Activated naive CD8-positive, alpha-beta T cell treated with anti-CD3 and anti-CD28 coated beads for 36 hours (primary cell): ENCODE measurements at places on chromosomes 3 and 15.

GRCh38 chr3:44913868-44914468, 39.6 kb downstream of the TGM4 start:
- H3K4me3 ChIP-seq: no peak overlapping the region
- peaks cover 14% of the 10 kb centered on the region for H3K27me3 ChIP-seq
- no peaks in the 10 kb centered on the region for H3K4me1 ChIP-seq
- H3K36me3 ChIP-seq: no peaks in the 10 kb centered on the region
- DNase-seq: peak; percentile 57

DNA sequence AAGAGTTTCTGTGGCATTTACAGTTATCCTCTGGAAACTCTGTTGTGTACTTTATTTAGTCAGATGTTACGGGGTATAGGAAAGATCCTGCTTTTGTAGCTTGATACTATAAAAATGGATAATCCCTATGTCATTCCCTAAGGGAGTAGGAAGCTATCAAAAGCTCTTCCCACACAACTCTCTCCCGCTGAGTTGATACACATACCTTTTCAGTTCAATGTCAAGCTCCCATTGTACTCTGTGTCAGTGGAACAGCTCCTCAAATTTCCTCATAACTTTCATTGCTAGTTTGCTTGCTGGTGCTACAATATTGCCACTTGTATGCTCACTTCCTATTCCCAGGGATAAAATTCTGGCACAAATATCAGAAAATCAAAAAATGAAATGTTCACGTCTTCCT, 893.3 kb upstream of the GBE1 start:
- H3K27me3 ChIP-seq: no peaks in the 10 kb centered on the region
- H3K36me3 ChIP-seq: no peaks in the 10 kb centered on the region
- H3K4me3 ChIP-seq: no peak overlapping the region

DNA sequence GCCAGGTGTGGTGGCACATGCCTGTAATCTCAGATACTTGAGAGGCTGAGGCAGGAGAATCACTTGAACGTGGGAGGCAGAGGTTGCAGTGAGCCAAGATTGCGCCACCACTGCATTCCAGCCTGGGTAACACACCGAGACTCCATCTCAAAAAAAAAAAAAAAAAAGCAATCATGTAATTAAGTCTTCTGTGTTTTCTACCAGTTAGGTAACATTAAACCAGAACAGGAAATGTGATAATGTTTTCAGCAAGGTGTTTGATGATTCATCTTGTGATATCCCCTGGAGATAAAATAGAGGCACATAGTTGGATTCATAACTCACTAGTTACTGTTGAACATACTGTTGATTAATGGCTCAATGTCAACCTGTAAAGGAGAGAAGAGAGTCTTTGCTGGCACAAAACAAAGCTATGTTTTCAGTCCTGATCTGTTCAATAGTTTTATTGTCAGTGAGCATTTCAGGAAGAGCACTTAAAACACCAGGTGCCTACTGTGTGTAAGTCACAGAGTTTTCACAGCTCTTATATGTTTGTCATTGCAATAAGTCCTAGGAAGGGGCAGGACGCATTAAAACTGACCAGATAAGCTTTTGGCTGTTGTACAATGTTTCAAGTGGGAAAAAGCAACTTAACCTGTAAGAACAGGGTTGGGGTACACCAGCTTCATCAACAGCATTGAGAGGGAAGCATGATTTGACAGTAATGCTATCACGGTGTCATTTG, 19.5 kb downstream of the DNAJB11 start:
- H3K4me3 ChIP-seq: peak overlapping the region; percentile 7
- H3K27ac ChIP-seq: no peak overlapping the region
- H3K4me1 ChIP-seq: peaks cover 18% of the 10 kb centered on the region
- peaks cover 4% of the 10 kb centered on the region for H3K36me3 ChIP-seq
- H3K27me3 ChIP-seq: no peaks in the 10 kb centered on the region
- DNase-seq: no peak

GRCh38 chr3:127821394-127821793, 921 bp downstream of the MGLL start:
- peaks cover 66% of the 10 kb centered on the region for H3K27me3 ChIP-seq
- no peak overlapping the region for H3K27ac ChIP-seq
- no peak overlapping the region for H3K4me3 ChIP-seq
- DNase-seq: no peak
- H3K4me1 ChIP-seq: peaks cover 5% of the 10 kb centered on the region

DNA sequence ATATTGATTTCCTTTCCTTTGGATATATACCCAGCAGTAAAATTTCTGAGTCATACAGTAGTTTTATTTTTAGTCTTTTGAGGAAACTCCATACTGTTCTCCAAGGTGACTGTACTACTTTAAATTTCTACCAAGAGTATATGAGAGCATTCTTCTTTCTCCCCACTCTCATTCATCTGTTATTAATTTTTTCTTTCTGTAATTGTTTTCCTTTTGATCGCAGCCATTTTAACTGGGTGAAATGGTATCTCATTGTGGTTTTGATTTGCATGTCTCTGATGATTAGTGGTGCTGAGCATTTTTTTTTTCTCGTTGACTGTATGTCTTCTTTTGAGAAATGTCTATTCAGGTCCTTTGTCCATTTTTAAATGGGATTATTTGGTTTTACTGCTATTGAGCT, 18.3 kb upstream of the VGLL3 start:
- no peaks in the 10 kb centered on the region for H3K27me3 ChIP-seq
- no peaks in the 10 kb centered on the region for H3K36me3 ChIP-seq
- no peak overlapping the region for H3K4me3 ChIP-seq
- no peak for DNase-seq

DNA sequence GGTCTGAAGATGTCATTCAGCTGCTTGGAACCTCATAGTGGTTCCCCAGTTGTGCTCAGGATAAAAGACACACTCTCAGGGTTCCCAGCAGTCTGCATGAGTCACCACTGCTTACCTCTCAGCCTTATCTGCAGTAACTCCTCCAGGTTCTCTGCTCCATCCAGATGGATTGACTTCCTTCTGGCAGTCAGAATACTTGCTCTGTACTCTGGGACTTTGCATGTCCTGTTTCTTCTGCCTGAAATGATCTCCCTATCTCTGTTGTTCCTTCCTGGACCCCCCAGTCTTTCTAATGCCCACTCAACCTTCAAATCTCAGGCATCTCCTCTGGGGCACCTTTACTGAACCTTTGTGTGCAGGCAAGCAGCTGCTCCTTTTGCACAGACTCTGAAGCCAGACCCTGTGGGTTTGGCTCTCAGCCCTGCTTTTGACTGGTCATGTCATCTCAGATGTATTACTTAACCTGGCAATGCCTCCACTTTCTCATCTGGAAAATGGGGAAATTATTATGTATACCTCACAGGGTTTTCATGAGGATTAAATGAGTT, 38.4 kb downstream of the ITPR1 start:
- no peaks in the 10 kb centered on the region for H3K27me3 ChIP-seq
- H3K4me1 ChIP-seq: peaks cover 41% of the 10 kb centered on the region
- no peak for DNase-seq
- H3K4me3 ChIP-seq: no peak overlapping the region

GRCh38 chr3:67876261-67876660, 221.8 kb upstream of the SUCLG2 start:
- no peak for DNase-seq
- H3K27ac ChIP-seq: no peak overlapping the region
- no peaks in the 10 kb centered on the region for H3K4me1 ChIP-seq
- H3K36me3 ChIP-seq: peaks cover 2% of the 10 kb centered on the region
- H3K4me3 ChIP-seq: no peak overlapping the region

GRCh38 chr3:134003066-134003465, 26.7 kb downstream of the SLCO2A1 start:
- no peak overlapping the region for H3K27ac ChIP-seq
- no peaks in the 10 kb centered on the region for H3K36me3 ChIP-seq
- no peak for DNase-seq
- H3K4me3 ChIP-seq: no peak overlapping the region

DNA sequence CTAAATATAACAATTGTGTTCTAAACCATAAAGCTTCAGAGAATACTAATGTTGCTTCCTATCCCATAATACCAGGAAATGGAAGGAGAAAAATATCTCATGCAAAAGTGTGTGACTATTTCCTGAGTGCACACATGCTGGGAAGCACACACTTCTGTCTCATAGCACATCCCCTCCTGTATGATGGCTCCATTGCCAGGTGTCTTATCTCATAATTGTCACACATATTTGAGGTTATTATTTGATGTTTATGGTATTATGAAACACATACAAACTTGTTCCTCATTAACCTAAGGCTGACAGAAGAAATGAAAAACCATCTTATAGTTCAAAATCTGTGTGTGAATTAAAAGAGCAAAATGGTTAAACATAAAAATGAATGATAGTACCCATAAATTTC, 65.4 kb downstream of the SERP1 start:
- H3K27ac ChIP-seq: no peak overlapping the region
- no peaks in the 10 kb centered on the region for H3K4me1 ChIP-seq
- no peak overlapping the region for H3K4me3 ChIP-seq
- no peak for DNase-seq
- peaks cover 15% of the 10 kb centered on the region for H3K36me3 ChIP-seq

GRCh38 chr3:117863146-117863545, 1153.6 kb downstream of the TUSC7 start:
- no peak for DNase-seq
- H3K4me3 ChIP-seq: no peak overlapping the region
- no peaks in the 10 kb centered on the region for H3K27me3 ChIP-seq

GRCh38 chr15:64903326-64903950, 8.3 kb upstream of the ANKDD1A start:
- peaks cover 17% of the 10 kb centered on the region for H3K4me1 ChIP-seq
- no peak for DNase-seq
- H3K27me3 ChIP-seq: no peaks in the 10 kb centered on the region
- no peak overlapping the region for H3K27ac ChIP-seq
- H3K36me3 ChIP-seq: peaks cover 6% of the 10 kb centered on the region

- no peak overlapping the region for H3K27ac ChIP-seq
- H3K27me3 ChIP-seq: peaks cover 10% of the 10 kb centered on the region
- DNase-seq: no peak
These were observed 25.0 kb downstream of the RGMA start for GRCh38 chr15:93063796-93064690.

- H3K27ac ChIP-seq: no peak overlapping the region
- peaks cover 28% of the 10 kb centered on the region for H3K4me1 ChIP-seq
- no peaks in the 10 kb centered on the region for H3K36me3 ChIP-seq
- H3K27me3 ChIP-seq: peaks cover 4% of the 10 kb centered on the region
- no peak for DNase-seq
These were observed 76.0 kb downstream of the SSR3 start for GRCh38 chr3:156478891-156479290.

- no peaks in the 10 kb centered on the region for H3K27me3 ChIP-seq
- H3K36me3 ChIP-seq: no peaks in the 10 kb centered on the region
- no peak overlapping the region for H3K4me3 ChIP-seq
- no peak overlapping the region for H3K27ac ChIP-seq
- H3K4me1 ChIP-seq: no peaks in the 10 kb centered on the region
These were observed 211.6 kb upstream of the NECTIN3 start for GRCh38 chr3:110859993-110860392.

GRCh38 chr15:48423342-48423741, 92.1 kb downstream of the DUT start:
- H3K27me3 ChIP-seq: peaks cover 3% of the 10 kb centered on the region
- no peaks in the 10 kb centered on the region for H3K4me1 ChIP-seq
- H3K4me3 ChIP-seq: no peak overlapping the region
- no peak for DNase-seq
- no peaks in the 10 kb centered on the region for H3K36me3 ChIP-seq

DNA sequence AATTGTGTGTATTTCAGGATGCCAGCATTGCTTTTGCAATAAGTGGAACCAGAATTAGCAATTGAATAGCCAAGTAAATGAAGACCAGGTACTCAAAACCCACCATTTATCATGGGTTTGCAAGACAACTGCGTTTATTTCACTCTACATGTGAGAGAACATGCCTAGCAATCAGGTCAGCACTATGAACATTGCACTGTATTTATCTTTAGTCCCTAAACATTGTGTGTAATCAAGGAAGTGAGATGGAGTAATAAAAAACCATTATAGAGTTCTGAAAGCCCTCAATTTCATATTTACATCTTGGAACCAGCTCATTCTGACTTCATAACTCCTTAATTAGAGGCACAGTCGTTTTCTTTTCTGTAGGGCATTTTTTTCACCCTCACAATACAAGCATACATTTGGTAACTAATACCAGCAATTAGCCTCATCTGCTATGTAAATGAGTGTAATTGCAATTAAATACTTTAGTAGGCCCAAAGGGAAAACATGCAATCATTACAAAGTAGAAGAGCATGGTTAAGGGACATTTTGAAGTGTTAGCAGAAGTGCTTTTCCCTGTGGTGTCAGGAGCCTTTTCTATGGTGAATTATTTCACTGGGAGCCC, 153.1 kb upstream of the DPH6 start:
- H3K36me3 ChIP-seq: no peaks in the 10 kb centered on the region
- no peaks in the 10 kb centered on the region for H3K4me1 ChIP-seq
- H3K27ac ChIP-seq: no peak overlapping the region
- H3K4me3 ChIP-seq: no peak overlapping the region
- DNase-seq: no peak

GRCh38 chr3:108388136-108389132, 92.1 kb downstream of the HHLA2 start:
- H3K4me1 ChIP-seq: peaks cover 26% of the 10 kb centered on the region
- H3K27ac ChIP-seq: peak overlapping the region; percentile 62
- DNase-seq: peak; percentile 22
- no peak overlapping the region for H3K4me3 ChIP-seq

GRCh38 chr15:39591141-39591895, 10.4 kb downstream of the THBS1 start:
- H3K27ac ChIP-seq: no peak overlapping the region
- H3K4me3 ChIP-seq: no peak overlapping the region
- H3K27me3 ChIP-seq: peaks cover 8% of the 10 kb centered on the region

DNA sequence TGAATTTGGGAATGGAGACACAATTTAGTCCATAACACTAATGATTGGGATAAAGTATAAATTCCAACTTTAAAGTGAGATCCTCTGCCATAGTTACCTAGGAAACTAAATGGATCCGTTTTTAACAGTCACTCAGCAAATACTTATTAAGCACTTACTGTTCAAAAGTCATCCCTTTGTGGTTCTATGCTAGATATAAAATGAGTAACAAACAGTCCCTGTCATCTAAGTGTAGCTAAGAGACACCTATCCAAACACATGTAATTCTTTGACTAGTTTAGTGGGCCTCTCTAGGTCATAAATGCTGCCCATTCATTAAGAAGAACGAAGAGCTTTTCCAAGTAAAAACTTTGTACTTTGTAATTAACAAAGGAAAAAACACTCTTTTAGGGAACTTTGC, 244.2 kb upstream of the CDIN1 start:
- no peaks in the 10 kb centered on the region for H3K4me1 ChIP-seq
- DNase-seq: no peak
- H3K4me3 ChIP-seq: no peak overlapping the region

- no peak overlapping the region for H3K27ac ChIP-seq
- no peak for DNase-seq
- H3K36me3 ChIP-seq: no peaks in the 10 kb centered on the region
- peaks cover 6% of the 10 kb centered on the region for H3K4me1 ChIP-seq
These were observed 446.2 kb upstream of the NR2F2 start for GRCh38 chr15:95884276-95884675.
